ENCODE measurements at places on chromosomes 6 and 20.

DNA sequence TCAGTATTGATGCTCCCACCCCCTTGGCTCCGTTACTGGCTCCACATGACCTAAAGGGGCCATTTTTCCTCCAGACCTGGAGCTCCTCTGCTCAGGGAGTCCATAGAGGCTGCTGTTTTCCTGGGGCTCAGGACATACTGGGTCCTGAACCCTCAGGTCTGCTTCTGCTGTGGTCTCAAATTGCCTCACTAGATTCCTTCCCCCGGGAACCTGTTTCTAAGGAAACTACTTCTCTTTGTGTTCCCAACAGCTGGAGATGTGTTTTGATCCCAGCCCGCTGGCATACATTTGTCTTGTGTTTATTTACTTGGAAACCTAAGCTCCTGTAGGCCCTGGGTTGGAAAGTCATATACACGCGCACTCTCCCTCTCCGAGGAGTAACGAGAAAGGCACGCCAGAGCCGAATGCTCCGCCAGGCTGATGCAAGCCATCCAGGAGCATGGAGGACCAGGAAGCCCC lies 222.8 kb downstream of the UST start:
- no peak for DNase-seq

DNA sequence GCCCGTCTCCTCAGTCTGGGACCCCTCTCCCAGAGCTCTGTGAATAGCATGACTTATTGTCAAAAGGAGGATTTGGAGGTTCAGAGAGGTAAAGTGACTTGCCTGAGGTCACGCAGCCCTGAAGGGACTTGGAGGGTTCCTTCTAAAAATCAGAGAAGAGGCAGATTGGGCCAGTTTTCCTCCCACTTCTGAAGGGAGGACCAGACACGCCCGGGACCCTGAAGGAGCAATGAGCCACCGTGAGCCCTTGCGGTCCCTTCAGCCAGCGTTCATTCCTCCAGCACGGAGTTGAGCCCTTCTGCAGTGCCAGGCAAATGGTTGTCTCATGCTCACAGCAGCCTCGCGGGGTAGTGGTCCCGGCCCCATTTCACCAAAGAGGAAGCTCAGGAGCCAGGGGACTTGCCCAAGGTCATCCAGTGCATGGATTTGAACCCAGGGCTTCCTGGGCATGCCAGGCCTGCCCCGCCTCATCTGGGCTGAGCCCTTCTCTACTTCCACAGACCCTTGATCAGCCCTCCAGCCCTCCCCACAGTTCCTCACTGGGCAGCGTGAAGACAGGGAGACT lies 7.4 kb downstream of the SRC start:
- DNase-seq = no peak

- DNase-seq = peak; percentile 90
Measured at GRCh38 chr6:44247338-44248302, 719 bp downstream of the HSP90AB1 start.

DNA sequence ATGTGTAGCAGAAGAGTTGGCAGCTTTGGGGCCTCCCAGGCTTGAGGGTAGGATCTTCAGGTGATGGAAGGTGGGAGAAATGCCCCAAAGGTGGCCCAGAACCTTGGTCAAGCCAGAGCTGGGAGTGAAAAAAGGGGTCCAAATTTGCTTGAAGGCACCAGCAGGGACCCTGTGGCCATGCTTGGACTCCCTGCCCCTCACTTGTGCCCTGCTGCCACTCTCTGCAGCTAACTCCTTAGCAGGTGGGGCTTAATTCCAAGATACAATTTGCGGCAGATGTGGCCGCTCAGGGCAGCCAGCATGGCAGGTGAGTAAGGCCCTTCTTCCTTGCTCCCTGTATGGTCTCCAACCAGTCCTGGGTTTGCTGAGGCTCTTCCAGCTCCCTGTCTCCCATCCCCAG lies 285.0 kb upstream of the RNF24 start:
- DNase-seq = no peak

GRCh38 chr20:50012282-50013263 lies 29.8 kb downstream of the SNAI1 start:
- DNase-seq = peak; percentile 7

- no peak for DNase-seq
Measured at GRCh38 chr6:122082370-122082769, 317.1 kb upstream of the HSF2 start.

- DNase-seq = no peak
Measured at GRCh38 chr6:42429836-42430235, 21.9 kb downstream of the TRERF1 start.

DNA sequence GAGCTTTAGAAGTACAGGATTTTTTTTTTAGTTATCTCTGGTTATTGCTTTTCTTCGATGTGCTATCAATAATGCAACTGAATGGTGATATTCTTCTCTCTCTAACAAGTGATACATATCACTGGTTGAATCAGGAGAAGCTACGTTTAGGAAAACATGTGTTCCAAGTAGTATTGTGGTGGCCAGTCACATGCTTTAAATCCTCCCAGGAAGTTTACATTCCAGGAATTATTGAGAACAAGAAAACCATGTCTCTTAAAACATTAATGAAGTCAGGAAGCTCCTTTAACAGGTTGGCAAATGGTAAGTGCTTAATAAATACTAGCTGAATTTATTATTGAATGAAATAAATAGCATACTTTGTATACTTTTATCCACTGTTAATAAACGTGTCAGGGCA lies 371.1 kb downstream of the BCKDHB start:
- no peak for DNase-seq

- DNase-seq = peak; percentile 49
Measured at GRCh38 chr20:51413857-51414256, 128.7 kb downstream of the NFATC2 start.

DNA sequence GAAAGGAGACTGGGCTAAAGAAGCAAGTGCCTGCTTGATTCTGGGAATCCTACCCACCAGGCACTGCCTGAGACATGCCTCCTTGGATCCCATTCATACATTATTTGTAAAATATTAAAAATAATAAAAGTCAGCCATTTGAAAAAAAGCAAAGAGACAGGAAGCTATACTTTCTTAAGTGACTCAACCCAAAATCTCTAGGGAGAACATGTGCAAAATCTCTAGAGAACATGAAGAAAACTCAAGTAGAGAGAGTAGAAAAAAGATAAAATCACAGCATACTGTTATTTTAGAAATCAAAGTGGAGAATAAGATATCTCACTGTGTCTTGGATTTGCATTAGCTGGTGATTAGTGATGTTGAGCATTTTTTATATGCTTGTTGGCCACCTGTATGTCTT lies 197.2 kb upstream of the GGTLC1 start:
- DNase-seq = no peak

GRCh38 chr6:131125431-131125830 lies 9.8 kb upstream of the AKAP7 start:
- no peak for DNase-seq

DNA sequence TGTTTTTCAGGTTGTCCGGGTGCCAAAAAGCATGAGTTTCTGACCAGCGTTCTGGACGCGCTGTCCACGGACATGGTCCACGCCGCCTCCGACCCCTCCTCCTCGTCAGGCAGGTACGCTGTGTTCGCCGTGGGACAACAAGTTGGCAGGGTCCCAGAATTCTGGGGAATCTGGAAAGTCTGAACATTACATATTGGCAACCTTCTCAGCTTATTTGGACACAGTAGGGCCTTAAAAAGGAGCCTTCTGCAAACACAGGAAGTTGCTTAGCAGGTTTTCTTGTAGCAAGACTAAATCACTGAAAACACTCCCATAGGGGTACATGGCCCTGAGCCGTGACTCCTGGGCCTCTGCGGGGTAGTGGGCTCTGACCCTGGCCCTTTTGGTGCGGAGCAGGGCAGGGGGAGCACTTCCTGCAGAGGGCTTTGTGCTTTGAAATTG lies 209.7 kb downstream of the SMOC2 start:
- DNase-seq = no peak

- no peak for DNase-seq
Measured at GRCh38 chr6:27867945-27868300, 44.3 kb downstream of the OR2B2 start.

DNA sequence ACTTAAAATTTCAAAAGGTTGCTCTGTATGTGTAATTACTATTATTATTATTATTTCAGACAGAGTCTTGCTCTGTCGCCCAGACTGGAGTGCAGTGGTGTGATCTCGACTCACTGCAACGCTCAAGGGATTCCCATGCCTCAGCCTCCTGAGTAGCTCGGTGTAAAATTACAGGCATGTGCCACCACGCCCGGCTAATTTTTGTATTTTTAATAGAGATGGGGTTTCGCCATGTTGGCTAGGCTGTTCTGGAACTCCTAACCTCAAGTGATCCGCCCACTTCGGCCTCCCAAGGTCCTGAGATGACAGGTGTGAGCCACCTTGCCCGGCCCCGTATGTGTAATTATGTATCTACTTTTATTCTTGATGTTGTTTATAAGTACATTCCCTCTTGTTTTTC lies 65.3 kb upstream of the ZNF217 start:
- no peak for DNase-seq

DNA sequence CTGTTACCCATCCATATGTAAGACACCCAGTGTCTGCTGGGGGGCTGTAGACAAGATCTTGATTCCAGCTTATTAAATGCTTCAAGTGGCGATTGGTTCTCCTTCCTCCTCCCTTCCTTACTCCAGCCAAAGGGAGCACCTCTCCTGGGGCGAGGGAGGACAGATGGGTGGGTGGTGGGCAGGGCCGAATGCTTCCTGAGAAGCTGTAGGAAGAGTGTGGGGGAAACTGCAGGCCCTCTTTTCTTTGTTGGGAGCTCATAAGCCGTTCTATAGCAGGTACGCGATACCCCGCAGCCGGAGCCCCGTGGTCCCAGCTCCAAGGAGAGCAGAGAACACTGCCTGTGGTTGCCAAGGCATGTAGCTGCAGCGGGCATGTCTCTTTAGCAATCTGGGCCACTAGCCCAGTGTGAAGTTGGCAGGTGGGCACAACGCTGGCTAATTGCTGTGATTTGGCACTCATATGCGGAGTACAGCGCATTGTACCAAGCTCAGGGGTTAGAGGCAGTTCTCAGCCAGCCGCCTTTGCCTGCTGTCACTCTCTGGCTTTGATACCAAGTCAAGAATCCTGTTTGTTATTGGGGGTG lies 14.7 kb upstream of the KCNG1 start:
- DNase-seq = no peak
